ENCODE measurements at places on chromosomes 1 and 21.
A peak's percentile ranks its signal among the peaks of the same experiment; 100 is the strongest.

- DNase-seq: no peak
These were observed 215.5 kb downstream of the MRPL39 start for GRCh38 chr21:25391777-25392176.

GRCh38 chr1:164699815-164700491, 141.0 kb downstream of the PBX1 start:
- no peak for DNase-seq

GRCh38 chr1:236426215-236426614, 32.1 kb downstream of the EDARADD start:
- no peak for DNase-seq

DNA sequence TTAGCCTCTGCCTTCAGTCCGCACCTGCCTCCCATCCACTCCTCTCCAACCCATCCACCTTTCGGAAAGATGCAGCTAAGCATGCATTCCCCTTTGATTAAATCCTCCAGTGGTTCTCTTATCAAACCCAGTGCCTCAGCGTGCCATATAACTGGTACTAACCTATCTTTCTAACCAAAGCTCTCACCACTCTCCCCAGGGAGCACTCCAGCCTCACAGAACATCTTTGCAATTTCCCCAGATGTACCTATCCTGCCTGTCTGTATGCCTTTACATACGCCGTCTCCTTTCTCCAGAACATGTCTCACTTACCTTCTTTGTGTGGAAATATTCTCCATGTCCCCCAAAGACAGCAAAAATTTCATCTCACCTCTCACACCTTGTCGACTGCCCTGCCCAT, 80.0 kb downstream of the SLC25A24 start:
- no peak for DNase-seq

DNA sequence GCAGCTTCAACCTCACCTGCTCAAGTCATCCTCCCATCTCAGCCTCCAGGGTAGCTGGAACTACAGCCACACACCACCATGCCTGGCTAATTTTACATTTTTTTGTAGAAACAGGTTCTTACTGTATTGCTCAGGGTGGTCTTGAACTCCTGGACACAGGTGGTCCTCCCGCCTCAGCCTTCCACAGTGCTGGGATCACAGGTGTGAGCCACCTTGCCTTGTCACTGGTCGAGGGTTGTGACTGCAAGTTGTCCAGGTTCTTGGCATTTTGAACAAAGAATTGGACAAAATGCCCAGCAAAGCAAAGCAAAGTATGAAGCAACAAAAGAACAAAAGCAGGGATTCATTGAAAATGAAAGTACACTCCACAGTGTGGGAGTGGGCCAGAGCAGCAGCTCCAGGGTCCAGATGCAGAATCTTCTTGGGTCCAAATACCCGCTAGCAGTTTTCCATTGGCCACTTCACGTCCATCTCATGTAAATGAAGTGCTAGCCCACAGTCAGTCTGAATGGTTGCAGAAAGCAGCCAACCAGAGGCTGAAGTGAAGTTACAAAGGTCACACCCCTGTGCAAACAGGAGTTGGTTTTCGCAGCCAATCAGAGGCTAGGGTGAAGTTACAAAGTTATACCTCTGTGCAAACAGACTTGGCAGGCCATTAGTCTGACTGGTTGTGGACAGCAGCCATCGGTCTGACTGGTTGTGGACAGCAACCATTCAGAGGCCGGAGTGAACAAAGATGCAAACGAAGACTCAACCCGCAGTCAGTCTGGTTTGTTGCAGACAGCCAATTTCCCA, 109.5 kb upstream of the KIF26B start:
- no peak for DNase-seq

GRCh38 chr21:39533545-39534380, 79.0 kb upstream of the B3GALT5 start:
- DNase-seq: no peak

- peak; percentile 42 for DNase-seq
These were observed 64.9 kb upstream of the FCGR2A start for GRCh38 chr1:161440312-161440894.

DNA sequence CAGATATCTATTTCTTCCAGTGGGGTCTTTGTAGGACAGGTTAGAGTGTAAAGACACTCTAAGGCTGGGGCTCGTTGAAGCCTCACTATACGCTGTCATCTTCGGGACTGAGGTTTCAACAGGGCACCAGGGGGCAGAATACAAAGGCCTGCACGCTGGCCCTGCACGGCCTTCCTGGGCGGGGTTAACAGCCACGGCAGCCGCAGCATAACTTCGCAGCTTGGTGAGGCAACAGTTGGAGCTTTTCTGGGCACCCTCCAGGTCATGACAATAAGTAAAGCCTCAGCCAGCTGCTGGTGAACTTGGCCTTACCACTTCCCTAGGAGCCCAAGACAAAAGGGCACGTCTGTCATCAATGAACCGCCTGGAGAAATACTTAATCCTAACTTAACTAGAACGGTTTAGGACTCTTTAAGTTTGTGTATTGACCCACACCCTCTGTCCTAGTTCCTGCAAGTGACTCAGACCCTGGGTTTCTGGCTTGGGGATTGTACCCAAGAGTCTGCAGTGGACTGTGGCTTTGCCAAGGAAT, 2.3 kb upstream of the RUNX1 start:
- DNase-seq: peak; percentile 45

DNA sequence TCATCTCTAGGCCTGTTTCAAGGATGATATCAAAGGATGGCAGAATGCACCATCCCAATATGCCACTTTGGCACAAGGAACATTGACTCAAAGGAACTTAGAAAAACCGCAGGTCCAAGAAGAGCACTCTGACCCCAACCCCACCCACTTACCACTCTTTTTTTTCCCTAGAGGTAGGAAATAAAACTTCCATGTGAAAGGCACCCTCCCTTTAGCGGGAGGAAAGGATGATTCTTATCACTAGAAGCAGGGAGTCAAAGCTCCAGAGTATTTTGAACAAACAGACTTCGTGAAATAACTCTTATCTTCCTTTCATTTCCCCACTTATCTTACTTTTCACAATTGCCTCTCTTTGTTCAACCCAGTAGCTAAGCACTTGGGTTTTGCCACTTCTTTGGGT, 22.2 kb downstream of the PSMG1 start:
- no peak for DNase-seq

GRCh38 chr1:6957341-6957740, 172.1 kb downstream of the CAMTA1 start:
- no peak for DNase-seq

- no peak for DNase-seq
These were observed 7.7 kb downstream of the AMIGO1 start for GRCh38 chr1:109501644-109502363.

DNA sequence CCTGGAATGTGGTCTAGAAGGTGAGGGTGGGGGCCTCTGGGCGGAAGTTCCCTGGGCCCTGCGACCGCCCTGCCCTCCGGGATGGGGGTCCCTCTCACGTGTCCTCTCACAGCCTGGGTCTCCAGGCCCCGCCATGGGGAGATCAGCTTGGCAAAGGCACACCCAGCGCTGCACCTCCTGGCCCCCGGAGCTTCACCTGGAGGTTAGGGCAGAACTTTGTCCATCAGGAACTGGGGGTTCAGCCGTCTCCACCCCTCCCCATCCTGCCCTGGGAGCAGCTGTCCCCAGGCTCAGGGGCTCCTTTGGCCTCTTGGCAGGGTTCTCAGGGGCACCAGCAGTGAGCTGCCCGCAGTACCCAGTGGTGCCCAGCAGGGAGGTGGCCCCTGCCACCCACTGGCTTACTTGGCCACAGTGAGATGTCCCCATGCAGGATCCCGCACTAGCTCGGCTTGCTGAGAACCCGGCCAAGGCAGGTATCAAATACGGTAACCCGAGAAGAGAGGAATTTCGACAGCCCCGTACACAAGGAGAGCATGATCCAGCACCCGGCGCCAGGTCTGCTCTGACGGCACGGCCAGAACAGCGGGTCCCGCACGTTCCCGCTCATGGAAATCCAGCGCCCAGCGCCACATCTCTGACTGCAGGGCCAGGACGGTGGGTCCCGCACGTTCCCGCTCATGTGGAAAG, 36.7 kb downstream of the RRP1 start:
- DNase-seq: no peak

DNA sequence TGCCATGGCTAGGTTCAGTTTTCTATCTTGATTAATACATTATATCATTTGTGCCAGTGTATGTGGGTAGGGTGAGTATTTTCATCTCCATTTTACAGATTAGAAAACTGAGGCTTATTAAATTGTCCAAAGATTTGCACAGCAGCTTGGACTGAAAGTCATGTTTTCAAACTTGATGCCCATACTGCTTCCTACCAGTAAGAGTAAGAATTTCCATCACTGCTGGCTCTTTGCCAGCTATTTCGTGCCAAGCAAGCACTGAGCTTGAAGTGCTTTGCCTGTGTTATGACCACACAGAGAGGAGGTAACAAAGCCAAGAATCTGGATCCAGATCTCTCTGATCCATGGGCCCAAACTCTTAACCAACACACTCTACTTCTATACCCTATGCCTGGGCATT, 295.0 kb downstream of the VAV3 start:
- no peak for DNase-seq

GRCh38 chr1:199861020-199861795, 166.3 kb upstream of the NR5A2 start:
- DNase-seq: no peak

GRCh38 chr21:26188422-26188821, 17.9 kb upstream of the APP start:
- no peak for DNase-seq

DNA sequence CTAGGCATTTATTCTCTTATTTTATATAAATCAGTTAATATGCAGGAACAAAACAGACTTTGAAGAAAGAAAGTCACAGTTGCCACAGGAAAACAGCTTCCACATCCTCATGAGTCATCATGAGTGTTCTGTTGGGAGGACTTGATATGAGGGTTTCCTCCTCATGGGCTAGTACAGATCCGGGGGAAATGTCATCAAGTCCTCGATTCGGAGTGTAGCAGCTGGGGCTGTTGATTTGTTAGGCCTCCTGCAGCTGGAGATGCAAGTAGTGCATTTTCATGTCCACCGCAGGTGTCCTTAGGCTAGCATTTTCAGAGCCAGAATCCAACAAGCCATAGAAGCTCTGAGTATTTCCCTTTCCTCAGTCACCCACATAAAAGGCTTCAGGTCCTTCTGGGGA, 36.7 kb downstream of the ADAM30 start:
- DNase-seq: no peak

DNA sequence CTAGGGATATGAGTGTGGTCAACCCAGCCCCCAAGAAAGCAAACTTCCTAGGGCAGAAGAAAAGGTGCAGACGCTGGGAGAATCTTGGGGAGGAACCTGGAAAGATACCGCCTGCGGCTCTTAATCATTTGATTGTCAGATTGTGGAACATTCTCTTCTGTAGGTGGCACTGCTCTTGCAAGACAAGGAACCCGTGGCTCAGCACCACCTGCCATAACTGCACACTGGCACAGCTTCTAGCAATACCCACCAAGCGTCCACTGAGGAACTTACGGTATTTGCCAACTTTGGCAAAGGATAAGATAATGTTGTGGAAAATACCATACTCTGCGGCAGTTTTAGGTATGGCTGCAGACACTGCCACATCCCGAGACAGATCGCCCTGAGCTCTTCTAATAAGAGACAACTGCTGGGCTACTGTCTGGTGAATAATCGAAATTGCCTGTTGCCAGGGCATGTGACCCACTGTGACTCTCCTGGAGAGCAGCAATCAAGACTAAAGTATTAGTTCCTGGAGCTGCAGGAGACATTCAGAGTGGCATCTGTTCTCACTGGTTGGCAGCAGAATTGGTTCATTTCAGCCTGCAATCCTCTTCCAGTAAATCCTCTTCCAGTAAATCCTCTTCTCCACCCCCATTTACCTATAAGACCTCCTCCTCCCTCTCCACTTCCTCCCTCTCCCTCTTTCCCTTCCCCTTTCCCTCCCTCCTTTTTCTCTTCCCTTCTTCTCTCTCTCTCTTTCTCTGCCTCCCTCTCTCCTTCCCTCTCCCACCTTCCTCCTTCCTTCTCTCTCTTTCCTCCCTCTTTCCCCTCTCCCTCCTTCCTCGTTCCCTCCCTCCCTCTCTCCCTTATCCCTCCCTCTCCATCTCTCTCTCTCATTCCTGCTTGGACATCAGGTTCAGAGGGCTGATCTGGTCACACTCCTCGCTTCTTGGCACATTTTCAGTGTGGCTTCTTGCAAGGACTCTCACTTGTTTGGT, 49.7 kb upstream of the B3GALT5 start:
- DNase-seq: no peak

GRCh38 chr1:98565951-98566350, 95.6 kb upstream of the SNX7 start:
- DNase-seq: no peak

- DNase-seq: no peak
These were observed 146.4 kb downstream of the CDC7 start for GRCh38 chr1:91647061-91647460.

GRCh38 chr1:223340637-223341036, 23.3 kb downstream of the SUSD4 start:
- DNase-seq: no peak

GRCh38 chr21:26099610-26100219, 70.9 kb downstream of the APP start:
- DNase-seq: no peak

GRCh38 chr1:197915862-197916499, 1.2 kb upstream of the LHX9 start:
- DNase-seq: no peak

GRCh38 chr1:247390116-247390791, 25.7 kb upstream of the NLRP3 start:
- peak; percentile 65 for DNase-seq

GRCh38 chr1:150730130-150730721, 9.5 kb upstream of the HORMAD1 start:
- DNase-seq: no peak

- no peak for DNase-seq
These were observed 16.6 kb downstream of the HUNK start for GRCh38 chr21:31889460-31889859.

DNA sequence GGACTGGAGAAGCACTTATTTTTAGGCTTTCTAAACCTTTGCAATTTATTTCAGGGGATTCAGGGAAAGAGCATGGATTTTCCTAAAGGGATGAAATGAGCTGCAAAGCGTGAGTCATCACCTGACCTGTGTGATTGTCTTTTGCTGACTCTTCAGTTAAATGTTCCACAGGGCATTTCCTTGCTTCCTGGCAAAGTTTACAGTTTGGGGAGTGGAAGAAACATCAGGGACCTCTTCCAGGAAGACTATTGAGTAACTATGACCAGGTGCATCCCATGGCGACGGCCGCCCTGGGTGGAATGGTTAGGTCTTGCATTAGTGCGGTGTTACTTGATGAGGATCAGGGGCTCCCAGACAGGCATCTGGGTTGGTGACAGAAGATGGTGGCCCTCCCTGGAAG, 79.5 kb upstream of the SIPA1L2 start:
- DNase-seq: no peak

GRCh38 chr1:55359611-55360010, 144.4 kb upstream of the USP24 start:
- no peak for DNase-seq

DNA sequence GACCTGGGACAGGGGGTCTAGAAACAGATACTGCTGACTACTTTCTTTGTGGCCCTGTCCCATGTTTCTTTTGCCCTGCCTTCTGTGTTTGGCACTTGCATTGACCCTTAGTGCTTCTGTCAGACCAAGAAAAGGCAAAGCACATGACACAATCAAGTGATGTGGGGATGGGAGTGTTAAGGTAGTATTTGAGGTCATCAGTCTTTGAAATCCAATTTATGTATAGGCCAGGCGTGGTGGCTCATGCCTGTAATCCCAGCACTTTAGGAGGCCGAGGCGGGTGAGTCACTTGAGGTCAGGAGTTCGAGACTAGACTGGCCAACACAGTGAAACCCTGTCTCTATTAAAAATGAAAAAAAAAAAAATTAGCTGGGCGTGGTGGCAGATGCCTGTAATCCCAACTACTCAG, 26.0 kb downstream of the SERBP1 start:
- no peak for DNase-seq

GRCh38 chr1:154454386-154455120, 47.5 kb upstream of the TDRD10 start:
- DNase-seq: no peak

GRCh38 chr21:39125752-39126485, 57.3 kb downstream of the PSMG1 start:
- DNase-seq: no peak

Measured in stimulated activated CD4-positive, alpha-beta T cell treated with anti-CD3 and anti-CD28 coated beads, Interleukin-1b, Interleukin-23, amount 100 ng/mL, for 1 hour (primary cell).